ENCODE measurements at places on chromosomes 16 and 17.

DNA sequence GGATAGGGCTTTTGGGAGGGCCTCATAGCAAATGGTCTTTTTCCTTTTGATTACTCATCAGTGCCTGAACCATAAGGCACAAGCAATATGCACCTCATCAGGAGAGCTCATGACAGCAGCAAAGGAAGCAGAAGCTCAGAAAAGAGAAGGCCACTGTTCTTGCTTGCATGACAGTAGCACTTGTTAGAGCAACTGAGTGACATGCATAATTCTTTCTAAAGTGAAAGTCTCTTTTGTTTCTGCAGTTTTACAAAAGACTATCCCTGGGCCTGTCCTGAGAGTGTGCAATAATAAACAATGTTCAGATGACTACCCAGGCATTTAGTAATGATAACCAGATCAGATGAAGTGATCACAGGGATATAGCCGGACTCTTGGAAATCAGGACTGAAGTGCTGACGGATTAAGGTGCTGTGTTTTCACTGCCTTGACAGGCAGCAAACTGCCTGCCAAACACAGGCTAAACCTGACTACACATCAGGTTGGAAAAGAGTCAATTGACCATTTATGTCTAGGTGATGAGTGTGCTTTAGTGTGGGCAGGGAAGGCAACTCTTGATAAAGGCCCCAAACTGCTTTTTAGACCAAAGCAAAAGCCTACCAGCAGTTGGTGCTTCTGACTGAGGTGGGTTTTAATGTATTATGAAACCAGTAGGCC lies 1860.3 kb downstream of the TP53TG3F start:
- DNase-seq: no peak

DNA sequence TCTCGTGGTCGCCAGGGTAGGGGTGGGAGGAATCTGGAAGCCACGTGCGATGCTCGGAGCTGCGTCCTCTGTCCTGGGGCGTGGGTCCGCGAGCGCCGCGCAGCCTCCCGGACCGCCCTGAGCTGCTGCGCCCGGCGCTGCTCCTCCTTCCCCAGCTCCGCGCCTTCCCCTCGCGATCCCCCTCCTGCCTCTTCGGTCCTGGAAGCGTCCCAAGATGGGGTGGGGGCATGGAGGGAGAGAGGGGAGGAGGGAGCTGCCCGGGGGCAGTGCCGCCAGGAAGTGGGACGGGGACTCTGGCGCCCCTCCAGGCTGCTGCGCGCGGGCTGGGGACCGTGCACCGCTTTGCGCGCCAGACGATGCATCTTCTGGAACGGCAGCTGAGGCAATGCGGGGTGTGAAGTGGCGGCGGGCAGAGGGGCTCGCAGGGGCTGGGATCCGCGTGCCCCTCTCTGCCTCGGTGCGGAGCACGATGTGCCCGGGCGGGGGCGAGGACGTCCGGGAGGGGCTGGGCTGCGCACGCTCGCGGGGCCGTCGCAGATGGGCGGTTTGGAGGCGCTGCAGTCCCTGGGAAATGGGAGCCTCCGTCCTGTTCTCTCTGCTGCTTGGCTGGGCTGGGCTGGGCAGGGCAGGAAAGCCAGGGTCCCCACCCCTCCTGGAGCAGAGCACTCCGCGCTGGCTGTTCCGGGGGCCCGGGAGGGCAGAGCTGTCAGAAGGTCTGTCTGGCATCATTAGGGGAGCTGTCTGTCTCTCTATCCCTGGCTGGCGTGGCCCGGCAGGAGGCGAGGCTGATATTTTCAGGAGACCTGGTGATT lies 388.0 kb downstream of the SEC14L1 start:
- no peak for DNase-seq

GRCh38 chr16:60821661-60822060 lies 1214.6 kb downstream of the CDH8 start:
- DNase-seq: no peak

GRCh38 chr16:12182212-12182611 lies 205.7 kb downstream of the SNX29 start:
- no peak for DNase-seq

DNA sequence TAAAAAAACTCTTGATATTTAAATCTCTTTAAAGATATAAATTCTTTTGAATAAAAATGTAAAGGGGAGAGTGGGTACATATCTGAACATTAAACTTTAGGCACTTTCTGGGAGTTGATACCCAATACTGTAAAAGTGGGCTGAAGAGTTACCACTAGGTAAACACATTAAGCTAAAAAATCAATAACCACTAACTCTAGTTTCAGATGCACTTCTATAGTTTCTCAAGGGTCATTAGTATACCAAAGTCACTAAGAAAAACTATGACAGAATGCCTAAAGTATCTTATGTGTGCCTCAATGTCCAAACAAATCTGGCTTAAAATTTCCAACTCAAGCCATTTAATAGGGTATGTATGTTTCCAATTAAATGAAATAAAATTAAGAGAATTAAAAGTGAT lies 13.1 kb upstream of the CFDP1 start:
- no peak for DNase-seq

- no peak for DNase-seq
These were observed 52.5 kb upstream of the DHX40 start for GRCh38 chr17:59512844-59513385.

- DNase-seq: peak; percentile 70
These were observed 4.2 kb upstream of the CRK start for GRCh38 chr17:1460233-1460632.

DNA sequence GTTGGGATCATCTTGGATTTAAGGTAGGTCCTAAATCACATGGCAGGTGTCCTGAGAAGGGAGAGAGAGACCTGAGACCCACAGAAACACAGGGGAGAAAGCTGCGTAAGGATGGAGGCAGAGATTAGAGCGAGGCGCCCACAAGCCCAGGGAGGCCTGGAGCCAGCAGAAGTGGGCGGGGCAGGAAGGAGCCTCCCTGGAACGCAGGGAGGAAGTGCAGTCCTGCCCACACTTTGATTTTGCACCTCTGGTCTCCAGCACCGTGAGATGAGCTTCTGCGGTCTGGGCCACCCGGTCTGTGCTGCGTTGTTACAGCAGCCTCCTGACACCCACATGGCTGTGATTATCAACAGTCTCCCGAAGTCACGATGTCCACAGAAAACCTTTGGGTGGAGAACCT lies 6.4 kb downstream of the DNASE1L2 start:
- no peak for DNase-seq

DNA sequence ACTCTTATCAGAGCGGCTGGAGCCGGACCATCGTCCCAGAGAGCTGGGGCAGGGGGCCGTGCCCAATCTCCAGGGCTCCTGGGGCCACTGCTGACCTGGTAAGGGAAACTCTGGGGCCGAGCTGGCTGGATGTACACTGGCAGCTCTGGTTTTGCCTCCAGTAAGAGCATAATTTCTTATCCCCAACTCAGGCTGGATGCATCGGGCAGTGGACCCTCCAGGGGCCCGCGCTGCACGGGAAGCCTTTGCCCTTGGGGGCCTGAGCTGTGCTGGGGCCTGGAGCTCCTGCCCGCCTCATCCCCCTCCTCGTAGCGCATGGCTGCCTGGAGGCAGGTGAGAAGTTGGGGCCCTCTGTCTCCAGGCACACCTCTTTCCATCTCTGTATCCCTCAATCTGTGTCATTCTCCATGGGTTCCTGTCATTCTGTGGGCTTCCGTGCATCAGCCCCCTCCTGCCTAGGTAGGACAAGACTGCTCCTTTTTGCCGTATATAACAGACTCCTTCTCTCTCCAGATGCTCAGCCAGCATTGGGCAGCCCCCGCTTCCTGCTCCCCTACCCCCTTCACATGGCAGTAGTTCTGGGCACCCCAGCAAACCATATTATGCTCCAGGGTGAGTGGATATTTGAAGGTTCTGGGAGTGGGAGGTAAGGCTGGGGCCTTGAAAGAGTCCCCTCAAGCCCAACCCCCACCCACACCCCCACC lies 9.4 kb upstream of the TMEM88 start:
- DNase-seq: no peak

DNA sequence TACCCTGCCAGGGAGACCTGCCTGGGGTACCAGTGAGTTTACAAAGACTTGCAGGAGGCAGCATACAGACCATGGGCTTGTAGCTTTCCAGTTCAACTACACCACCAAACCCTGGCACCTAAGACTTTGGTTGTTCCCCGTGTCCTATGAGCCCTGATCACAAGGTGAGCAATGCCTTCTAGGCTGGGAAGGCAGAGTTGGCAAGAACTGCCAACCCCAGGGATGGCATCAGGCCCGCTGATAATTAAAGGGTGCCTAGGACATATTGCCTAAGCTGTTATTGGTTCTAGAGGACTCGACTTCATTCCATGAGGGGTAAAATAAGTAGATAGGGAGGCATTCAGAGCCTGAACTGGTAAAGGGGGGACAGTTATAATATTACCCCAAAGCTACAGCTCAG lies 41.3 kb downstream of the CDH13 start:
- no peak for DNase-seq

- DNase-seq: no peak
These were observed 12.7 kb downstream of the TMEM11 start for GRCh38 chr17:21201298-21201595.

GRCh38 chr16:20681821-20682760 lies 15.4 kb downstream of the ACSM1 start:
- DNase-seq: no peak

DNA sequence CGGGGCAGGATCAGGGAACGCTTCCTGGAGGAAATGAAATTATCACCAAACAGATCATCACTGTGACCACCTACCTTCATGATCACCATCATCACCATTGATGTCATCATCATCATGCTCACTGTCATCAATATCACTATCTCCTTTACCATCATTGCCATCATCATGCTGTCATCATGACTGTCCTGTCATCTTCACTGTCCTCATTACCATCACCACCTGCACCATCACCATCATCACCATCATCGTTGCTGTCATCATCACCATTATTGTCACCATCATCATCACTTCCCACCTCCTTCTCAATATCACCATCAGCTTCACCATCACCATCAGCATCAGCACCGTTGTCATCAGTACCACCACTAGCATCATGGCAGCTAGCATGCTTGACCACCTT lies 65.3 kb downstream of the NTN1 start:
- no peak for DNase-seq

DNA sequence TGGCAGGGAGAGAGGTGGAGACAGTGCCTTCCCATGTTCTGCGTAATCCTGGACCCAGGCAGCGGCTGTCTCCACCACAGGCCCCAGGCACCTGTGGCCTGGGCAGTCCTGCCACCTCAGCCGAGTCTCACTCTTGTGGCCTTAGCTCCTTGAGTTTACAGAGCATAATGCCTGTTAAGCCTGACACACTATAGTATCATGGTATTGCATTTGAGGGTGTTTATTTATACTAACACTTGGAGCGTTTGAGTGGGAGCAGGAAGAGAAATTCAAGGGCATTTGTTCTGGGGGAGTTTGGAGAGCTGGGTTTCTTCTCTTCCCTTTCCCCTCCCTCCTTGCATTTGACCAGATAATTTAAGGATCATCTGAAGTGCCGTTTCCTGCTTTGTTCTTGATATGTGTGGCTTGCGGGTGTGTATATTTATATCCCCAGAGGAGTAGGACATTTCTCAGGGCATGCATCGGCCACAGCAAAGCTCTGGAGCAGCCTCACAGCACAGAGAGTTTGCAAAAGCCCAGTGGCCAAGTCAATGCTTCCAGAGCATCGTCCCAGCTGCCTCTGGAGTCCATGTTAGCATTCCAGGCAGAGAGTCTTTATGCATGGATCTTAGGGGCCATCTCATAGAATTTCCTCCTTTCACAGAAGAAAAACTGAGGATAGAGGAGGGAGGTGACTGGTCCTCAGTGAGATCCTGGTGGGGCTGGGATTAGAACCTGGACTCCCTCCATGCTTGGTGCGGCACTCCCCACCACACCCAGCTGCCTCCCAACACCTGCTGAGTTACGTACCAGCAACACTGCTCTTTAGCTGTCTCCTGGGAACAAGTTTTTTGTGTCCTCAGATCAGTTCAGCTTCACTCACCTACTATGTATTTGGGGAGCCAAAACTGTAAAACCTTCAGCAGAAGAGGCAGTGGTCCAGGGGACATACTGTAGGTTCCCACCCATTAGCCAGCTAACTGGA lies 222.8 kb downstream of the CCDC182 start:
- no peak for DNase-seq
